ENCODE measurements at places on chromosomes 5 and 9.

DNA sequence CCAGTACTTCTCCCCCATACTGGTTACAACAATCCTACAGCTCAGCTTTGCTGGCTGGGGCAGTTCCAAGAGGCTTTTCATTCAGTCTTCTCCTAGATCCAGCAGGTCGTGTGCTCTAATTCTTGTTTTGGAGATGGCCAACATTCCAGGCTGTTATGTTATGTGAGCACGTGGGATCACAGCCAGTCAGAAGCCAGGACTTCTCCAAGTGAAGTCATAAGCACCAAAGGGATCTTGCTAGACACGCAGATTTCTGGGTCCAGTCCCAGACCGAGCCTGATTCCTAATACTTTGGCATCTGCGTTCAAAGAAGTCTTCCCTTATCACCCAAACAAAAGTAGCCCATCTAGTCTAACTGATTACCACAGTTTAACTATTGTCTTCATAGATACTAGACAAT is 1.4 kb upstream of the LARP1 start:
- peaks cover 16% of the 10 kb centered on the region for H3K4me1 ChIP-seq
- H3K27ac ChIP-seq = peak overlapping the region; percentile 46
- H3K4me3 ChIP-seq = no peak overlapping the region
- H3K36me3 ChIP-seq = no peaks in the 10 kb centered on the region
- H3K27me3 ChIP-seq = no peaks in the 10 kb centered on the region
- peak; percentile 97 for DNase-seq

DNA sequence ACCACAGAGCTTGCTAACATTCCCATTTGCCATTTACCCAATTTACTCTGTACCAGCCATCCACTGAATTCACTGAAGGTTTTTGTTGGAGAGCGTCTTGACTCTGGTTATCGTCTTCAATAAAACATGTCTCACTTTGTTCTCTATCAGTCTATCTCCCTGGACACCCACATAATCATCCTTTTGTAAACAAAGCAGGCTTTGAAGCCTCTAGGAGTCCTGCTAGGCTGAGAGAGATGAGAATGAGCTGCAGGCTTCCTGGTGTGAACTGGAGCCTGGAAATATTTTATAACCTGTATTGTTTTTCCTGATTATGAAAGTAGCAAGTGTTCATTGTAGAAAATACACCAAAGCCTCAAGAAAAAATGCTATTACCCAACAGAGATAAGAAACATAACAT is 140.6 kb upstream of the ZNF366 start:
- H3K4me1 ChIP-seq = peaks cover 4% of the 10 kb centered on the region
- no peak overlapping the region for H3K27ac ChIP-seq
- H3K27me3 ChIP-seq = peaks cover 1% of the 10 kb centered on the region
- no peak overlapping the region for H3K4me3 ChIP-seq

GRCh38 chr9:81492710-81493447 is 196.5 kb downstream of the TLE1 start:
- no peak overlapping the region for H3K27ac ChIP-seq
- no peak overlapping the region for H3K4me3 ChIP-seq
- H3K27me3 ChIP-seq = no peaks in the 10 kb centered on the region
- DNase-seq = peak; percentile 100
- no peaks in the 10 kb centered on the region for H3K36me3 ChIP-seq
- peaks cover 7% of the 10 kb centered on the region for H3K4me1 ChIP-seq

DNA sequence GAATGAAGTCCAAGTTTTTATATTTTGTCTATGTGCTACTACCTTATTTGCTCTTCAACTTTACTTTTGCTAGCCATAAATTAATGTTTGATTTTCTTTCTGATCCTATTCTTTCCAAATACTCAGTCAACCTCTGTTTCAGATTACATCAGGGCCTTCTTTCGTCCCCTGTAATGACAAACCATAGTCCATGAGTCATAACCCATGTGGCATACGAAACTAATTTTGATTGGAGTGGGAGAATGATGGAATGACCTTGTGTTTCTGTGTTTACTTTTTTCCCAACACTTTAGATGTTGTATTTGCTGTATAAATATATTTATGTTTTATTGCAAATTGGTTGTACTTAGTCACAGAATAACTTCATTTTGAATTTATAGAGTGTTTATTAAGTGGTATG is 1043.1 kb downstream of the DTWD2 start:
- H3K27me3 ChIP-seq = no peaks in the 10 kb centered on the region
- H3K4me1 ChIP-seq = no peaks in the 10 kb centered on the region
- no peaks in the 10 kb centered on the region for H3K36me3 ChIP-seq
- H3K4me3 ChIP-seq = no peak overlapping the region
- H3K27ac ChIP-seq = no peak overlapping the region
- no peak for DNase-seq

- no peak overlapping the region for H3K27ac ChIP-seq
- H3K4me3 ChIP-seq = no peak overlapping the region
- no peaks in the 10 kb centered on the region for H3K27me3 ChIP-seq
- H3K36me3 ChIP-seq = peaks cover 9% of the 10 kb centered on the region
Observed at GRCh38 chr5:647727-648126, 35.6 kb downstream of the CEP72 start.

All from IMR-90 (cell line).